ENCODE measurements at places on chromosomes 2 and 18.

GRCh38 chr2:189516546-189516945 lies 64.0 kb downstream of the SLC40A1 start:
- DNase-seq, result no peak

- no peak for DNase-seq
These were observed 137.0 kb downstream of the NCKAP5 start for GRCh38 chr2:133431289-133431688.

GRCh38 chr2:44358503-44358902 lies 2.8 kb downstream of the PREPL start:
- DNase-seq, result no peak

DNA sequence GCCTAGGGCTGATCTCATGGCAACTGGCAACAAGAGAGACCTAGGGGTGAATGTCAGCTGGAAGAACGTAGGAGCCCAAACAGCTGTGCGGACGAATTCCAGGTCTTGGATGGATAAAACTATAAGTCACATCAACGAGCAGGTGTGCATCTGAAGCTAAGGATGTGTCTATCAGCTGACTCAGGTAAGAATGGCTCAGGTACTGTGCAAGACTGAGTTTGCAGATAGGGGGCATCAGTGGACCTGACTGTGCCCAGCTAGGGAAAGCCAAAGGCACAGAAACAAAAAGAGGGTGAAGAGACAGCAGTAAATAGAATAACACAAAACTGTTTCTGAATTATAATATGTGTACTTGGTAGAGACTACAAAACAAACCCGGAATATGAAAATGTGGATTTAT lies 357.3 kb downstream of the ZEB2 start:
- DNase-seq, result no peak

DNA sequence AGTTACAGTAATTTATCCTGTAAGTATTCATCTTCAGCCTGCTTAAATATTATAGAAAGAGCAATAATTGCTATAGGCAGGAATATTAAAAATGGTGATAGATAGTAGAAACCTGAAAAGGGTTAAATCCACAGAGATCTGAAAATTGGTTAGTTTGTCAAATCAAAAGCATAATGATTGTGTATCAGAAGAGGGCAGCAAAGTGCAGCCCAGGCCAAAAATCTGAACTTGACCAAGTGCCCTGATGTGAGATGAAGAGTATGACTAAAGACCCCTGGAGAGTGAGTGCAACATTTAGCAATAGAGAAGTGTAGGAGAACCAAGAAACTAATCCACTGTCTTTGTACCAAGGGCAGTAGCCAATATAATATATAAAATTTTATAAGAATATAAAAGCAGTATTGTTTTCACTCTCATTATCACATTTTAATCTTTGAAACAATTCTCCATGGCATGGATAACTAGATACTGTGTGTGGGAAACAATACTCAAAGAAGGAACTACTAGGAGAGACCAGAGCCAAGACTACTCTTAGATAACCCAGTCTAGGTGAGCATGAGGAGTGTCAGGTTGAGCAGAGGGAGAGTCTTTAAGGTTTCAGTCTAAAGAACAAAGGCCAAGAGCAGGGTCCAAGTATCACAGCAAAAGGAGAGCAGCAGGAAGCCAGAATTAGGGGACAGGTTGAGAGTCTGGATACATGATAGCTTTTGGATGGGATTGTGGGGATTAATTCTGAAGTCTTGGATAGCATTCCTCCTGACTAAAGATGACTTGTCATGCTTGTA lies 148.7 kb downstream of the CALCRL start:
- DNase-seq, result no peak

- no peak for DNase-seq
These were observed 45.7 kb downstream of the PRKCE start for GRCh38 chr2:45697190-45697589.

DNA sequence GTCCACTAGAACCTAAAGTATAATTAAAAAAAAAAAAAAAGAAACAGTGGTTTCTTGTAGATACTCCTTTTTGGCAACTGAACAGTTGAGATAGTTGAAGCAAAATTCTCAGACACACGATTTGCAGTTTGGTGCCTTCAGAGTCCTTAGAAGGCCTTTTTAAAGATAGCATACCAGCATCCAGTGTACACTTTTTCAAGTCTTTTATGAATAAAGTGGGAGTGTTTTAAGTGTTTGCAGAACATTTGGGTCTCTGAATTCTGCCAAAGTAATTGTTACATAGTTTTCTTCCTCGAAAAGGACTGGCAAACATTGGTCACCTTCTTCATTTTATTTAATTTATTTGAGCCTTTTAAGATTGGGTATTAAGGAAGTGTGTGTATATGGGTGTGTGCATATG lies 62.3 kb downstream of the SPTBN1 start:
- no peak for DNase-seq

- DNase-seq, result no peak
These were observed 394.2 kb upstream of the ZEB2 start for GRCh38 chr2:144914113-144914512.

Data from fibroblast of skin of left biceps (primary cell).